Stomach (tissue), 19 donors: ENCODE measurements at places on chromosomes 2 and 18. TPM values are rescaled to one million over a fixed set of nuclear protein-coding genes. Genes with fewer than 3 reads are reported as not detected.

GRCh38 chr2:179049203-179049545 is 763 bp downstream of the CCDC141 start:
- no peak for DNase-seq

DNA sequence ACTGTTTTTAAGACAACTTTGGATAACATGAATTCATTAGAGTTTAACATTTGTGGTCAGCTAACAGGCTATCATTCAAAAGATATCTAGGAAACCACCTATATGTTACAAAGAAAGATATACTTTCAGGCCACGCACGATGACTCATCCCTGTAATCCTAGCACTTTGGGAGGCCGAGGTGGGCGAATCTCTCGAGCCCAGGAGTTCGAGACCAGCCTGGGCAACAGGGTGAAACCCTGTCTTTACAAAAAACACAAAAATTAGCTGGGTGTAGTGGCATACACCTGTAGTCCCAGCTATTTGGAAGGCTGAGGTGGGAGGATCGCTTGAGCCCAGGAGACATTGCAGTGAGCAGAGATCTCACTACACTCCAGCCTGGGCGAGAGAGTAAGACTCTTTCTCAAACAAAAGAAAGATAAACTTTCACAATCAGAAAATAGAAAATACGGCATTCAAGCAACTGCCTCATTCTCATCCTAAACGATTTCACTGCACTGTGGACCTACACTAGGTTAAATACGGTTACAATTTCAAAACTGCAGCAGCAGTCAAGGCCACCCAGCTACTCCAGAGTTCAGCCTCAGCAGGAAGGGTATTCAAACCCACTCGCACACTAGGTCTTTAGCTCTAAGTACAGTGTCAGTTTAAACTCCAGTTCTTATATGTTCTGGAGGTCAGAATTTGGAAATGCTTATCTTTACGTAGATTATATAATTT is 250.0 kb upstream of the SLC39A10 start:
- DNase-seq: no peak

The DTNA gene
- total RNA-seq: 18.5 TPM

DNA sequence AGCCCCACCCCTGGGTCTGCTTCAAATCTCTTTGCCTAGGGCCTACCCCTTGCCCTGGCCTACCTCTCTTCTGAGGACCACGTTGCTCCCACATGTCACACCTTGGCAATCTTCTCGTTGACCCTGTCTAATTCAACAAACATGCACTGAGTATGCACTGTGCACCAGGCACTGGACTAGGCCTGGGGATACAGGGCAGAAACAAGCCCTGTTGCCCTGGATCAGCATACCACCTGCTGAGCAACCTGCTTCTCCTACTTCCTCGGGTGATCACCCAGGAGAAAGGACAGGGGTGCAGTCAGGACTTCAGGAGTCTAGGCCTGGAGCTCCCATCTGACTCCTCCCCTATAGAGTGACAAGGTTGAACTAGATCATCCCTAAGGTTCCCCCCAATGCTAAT is 9.7 kb downstream of the WNT10A start:
- no peak for DNase-seq
